Hepatocyte (in vitro differentiated cells): ENCODE measurements at places on chromosomes 6 and 20. TPM values are rescaled to one million over a fixed set of nuclear protein-coding genes. Genes with fewer than 3 reads are reported as not detected.

Gene SLPI
- total RNA-seq, result 1,143 and 1,330 TPM in 2 replicates

Gene SLC17A9
- 17.3 and 26.9 TPM in 2 replicates for total RNA-seq

Gene RGS19
- 8.1 and 8.8 TPM in 2 replicates for total RNA-seq

Gene LY6G5B
- 2.2 and 5.3 TPM in 2 replicates for total RNA-seq
